ENCODE measurements at places on chromosomes 2 and 18.

DNA sequence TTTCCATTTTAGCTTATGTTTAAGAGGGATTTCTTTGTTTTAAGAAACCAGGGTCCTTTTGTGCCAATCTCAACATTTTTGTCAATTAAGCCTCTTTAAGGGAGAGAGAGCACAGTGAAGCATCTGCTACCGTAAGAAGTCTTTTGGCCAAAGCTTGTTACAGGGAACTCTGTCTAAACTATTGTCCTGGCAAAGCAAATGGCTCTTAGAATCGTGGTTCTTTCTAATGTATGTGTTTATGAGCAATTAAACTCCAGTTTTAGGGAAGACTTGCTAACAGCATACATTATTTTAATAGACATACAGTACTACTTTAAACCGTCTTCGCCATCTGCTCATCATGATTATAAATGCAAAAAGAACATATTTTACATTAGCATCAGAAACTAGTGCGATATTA is 202.1 kb downstream of the CDCA7 start:
- no peak for DNase-seq

- no peak for DNase-seq
These were observed 12.1 kb downstream of the CFLAR start for GRCh38 chr2:201128033-201128432.

- no peak for DNase-seq
These were observed 149.5 kb upstream of the ZFP36L2 start for GRCh38 chr2:43375746-43376522.

DNA sequence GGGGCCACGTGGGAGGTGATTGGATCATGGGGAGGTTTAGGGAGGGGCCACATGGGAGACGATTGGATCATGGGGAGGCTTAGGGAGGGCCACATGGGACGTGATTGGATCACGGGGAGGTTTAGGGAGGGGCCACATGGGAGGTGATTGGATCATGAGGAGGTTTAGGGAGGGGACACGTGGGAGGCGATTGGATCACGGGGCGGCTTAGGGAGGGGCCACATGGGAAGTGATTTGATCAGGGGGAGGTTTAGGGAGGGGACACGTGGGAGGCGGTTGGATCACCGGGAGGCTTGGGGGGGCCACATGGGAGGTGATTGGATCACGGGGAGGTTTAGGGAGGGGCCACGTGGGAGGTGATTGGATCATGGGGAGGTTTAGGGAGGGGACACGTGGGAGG is 22.5 kb upstream of the SALL3 start:
- DNase-seq, result no peak

DNA sequence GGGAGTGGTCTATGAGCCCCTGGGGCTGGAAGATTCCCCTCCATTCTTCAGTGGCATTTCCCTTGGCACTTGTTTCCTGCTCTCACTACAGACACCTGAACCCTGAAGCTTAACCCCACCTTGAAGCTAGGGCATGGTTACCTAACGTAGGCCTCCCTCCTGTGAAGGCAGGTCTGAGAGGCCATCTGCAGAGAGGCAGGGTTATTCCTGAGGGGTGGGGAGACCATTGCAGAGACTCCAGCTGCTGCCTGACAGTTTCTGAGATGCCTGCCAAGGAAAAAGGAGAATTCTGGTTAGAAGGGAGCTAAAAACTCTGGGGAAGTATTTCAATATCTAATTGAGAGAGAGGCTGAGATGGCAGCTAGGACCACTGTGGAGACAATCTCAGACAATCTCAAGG is 119.3 kb upstream of the NDUFV2 start:
- no peak for DNase-seq

Measured in NCI-H2029 treated with DMSO at 0.1 percent for 48 hours (cell line).